SK-MEL-5 (cell line): ENCODE measurements at places on chromosomes 11 and 22. TPM values are rescaled to one million over a fixed set of nuclear protein-coding genes. Genes with fewer than 3 reads are reported as not detected.

Gene PRR5L
- total RNA-seq: 3.2 and 6.5 TPM in 2 replicates

Gene CDON
- 8.0 and 8.6 TPM in 2 replicates for total RNA-seq

Gene HEPN1
- not detected in 2 replicates for total RNA-seq

Gene CCDC89
- 1.2 and 1.4 TPM in 2 replicates for total RNA-seq

Gene CD6
- not detected in 2 replicates for total RNA-seq

Gene CHCHD10
- total RNA-seq: 76.0 and 90.5 TPM in 2 replicates

Gene SYCE3
- not detected in 2 replicates for total RNA-seq

Gene PHETA2
- total RNA-seq: 0.16 and 0.34 TPM in 2 replicates

Gene RBMXL2
- not detected in 2 replicates for total RNA-seq

Gene CAPRIN1
- 172 and 176 TPM in 2 replicates for total RNA-seq

Gene TMEM223
- total RNA-seq: 23.6 and 23.9 TPM in 2 replicates

Gene NLRP14
- 0.08 TPM in 2 replicates for total RNA-seq

Gene CD3G
- total RNA-seq: not detected in 2 replicates

Gene LRRN4CL
- total RNA-seq: 1.1 and 1.3 TPM in 2 replicates

Gene NLRP10
- total RNA-seq: not detected in 2 replicates

Gene RTN4R
- 7.2 TPM in 2 replicates for total RNA-seq

Gene OR10D3
- total RNA-seq: not detected in 2 replicates

Gene GP1BB
- 1.5 and 1.6 TPM in 2 replicates for total RNA-seq

Gene BATF2
- total RNA-seq: 0.43 and 0.45 TPM in 2 replicates

Gene BIK
- 8.0 and 9.2 TPM in 2 replicates for total RNA-seq

Gene HORMAD2
- total RNA-seq: not detected in 2 replicates

Gene EFCAB6
- total RNA-seq: 0.29 and 0.55 TPM in 2 replicates

Gene OR56A1
- total RNA-seq: not detected in 2 replicates

Gene OR2AG2
- 0.08 and 0.61 TPM in 2 replicates for total RNA-seq

Gene B4GALNT4
- total RNA-seq: 1.1 and 1.4 TPM in 2 replicates

Gene SEZ6L
- not detected in 2 replicates for total RNA-seq

Gene DNHD1
- total RNA-seq: 1.5 and 2.8 TPM in 2 replicates

Gene PHRF1
- total RNA-seq: 22.0 and 22.6 TPM in 2 replicates

Gene INSC
- total RNA-seq: 0.87 TPM in 1 of 2 replicates, not detected in the other

Gene CD3E
- not detected in 2 replicates for total RNA-seq
